ENCODE measurements at places on chromosomes 5 and 9. TPM values are rescaled to one million over a fixed set of nuclear protein-coding genes. Genes with fewer than 3 reads are reported as not detected.

The SLC34A3 gene
- total RNA-seq, result not detected

The MAN2A1 gene
- 31.0 TPM for total RNA-seq

The C9orf85 gene
- total RNA-seq, result 11.0 TPM

The MYMK gene
- total RNA-seq, result not detected

The FAM221B gene
- total RNA-seq, result not detected

The BAAT gene
- total RNA-seq, result not detected

The PCDHAC2 gene
- total RNA-seq, result not detected

The TMEM174 gene
- total RNA-seq, result not detected

The MTRR gene
- 69.1 TPM for total RNA-seq

The PHYHD1 gene
- 1.2 TPM for total RNA-seq

The SLC36A2 gene
- not detected for total RNA-seq

The UBE2QL1 gene
- total RNA-seq, result not detected

The GFI1B gene
- total RNA-seq, result not detected

The SLC28A3 gene
- 0.14 TPM for total RNA-seq

The MINAR2 gene
- not detected for total RNA-seq

The TAF1L gene
- 0.05 TPM for total RNA-seq

The CD74 gene
- total RNA-seq, result 634 TPM

The TPPP gene
- total RNA-seq, result 0.34 TPM

The SPINK4 gene
- total RNA-seq, result not detected

The RANBP17 gene
- total RNA-seq, result not detected

The ECSCR gene
- 1.1 TPM for total RNA-seq

The NMUR2 gene
- total RNA-seq, result not detected

The WDR31 gene
- 1.5 TPM for total RNA-seq

The IFNK gene
- not detected for total RNA-seq

The FBXL17 gene
- 12.2 TPM for total RNA-seq
